ENCODE measurements at places on chromosomes 11 and 22. TPM values are rescaled to one million over a fixed set of nuclear protein-coding genes. Genes with fewer than 3 reads are reported as not detected.

Gene ZFP91
- 48.9 TPM for total RNA-seq

Gene CDKN1C
- 50.9 TPM for total RNA-seq

Gene POTEH
- total RNA-seq: not detected

Gene PRODH
- 70.7 TPM for total RNA-seq

Gene MRTFA
- total RNA-seq: 81.6 TPM

Gene CCDC89
- 1.8 TPM for total RNA-seq

Gene PANX1
- total RNA-seq: 42.7 TPM

- no peak overlapping the region for H3K27ac ChIP-seq
- no peaks in the 10 kb centered on the region for H3K4me1 ChIP-seq
- no peak for DNase-seq
Measured at GRCh38 chr11:114026355-114026754, 33.2 kb upstream of the ZBTB16 start.

GRCh38 chr11:103465555-103466140, 356.4 kb downstream of the DYNC2H1 start:
- no peaks in the 10 kb centered on the region for H3K27me3 ChIP-seq
- H3K4me3 ChIP-seq: no peak overlapping the region
- H3K27ac ChIP-seq: no peak overlapping the region
- no peak for DNase-seq
- H3K4me1 ChIP-seq: no peaks in the 10 kb centered on the region

- DNase-seq: peak; percentile 82
- peaks cover 25% of the 10 kb centered on the region for H3K4me1 ChIP-seq
- H3K4me3 ChIP-seq: peak overlapping the region; percentile 24
Measured at GRCh38 chr11:47587723-47588326, 1.3 kb downstream of the FAM180B start.

- DNase-seq: no peak
- H3K27ac ChIP-seq: no peak overlapping the region
- no peak overlapping the region for H3K4me3 ChIP-seq
- peaks cover 74% of the 10 kb centered on the region for H3K36me3 ChIP-seq
Measured at GRCh38 chr11:72235351-72236057, 8.5 kb downstream of the PHOX2A start.

DNA sequence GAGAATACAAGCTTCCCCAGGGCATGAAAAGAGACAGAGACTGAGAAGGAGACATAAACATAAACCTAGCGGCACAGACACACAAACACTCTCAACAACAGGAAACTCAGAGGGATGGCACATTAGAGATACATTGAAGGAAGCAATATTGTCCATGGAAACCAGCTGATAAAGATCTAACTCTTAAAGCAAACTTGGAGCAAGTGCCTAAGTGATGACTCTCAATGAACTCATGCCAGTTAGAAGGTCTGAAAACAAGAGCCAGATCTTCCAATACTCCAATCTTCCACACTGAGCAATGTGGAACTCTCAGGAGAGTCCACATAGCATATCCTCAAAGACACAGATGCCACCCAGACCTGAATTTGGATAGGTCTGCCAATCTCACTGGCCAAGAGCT, 168.8 kb upstream of the ISX start:
- no peak for DNase-seq
- H3K27me3 ChIP-seq: peaks cover 3% of the 10 kb centered on the region
- H3K36me3 ChIP-seq: no peaks in the 10 kb centered on the region
- no peak overlapping the region for H3K4me3 ChIP-seq
- peaks cover 3% of the 10 kb centered on the region for H3K4me1 ChIP-seq

GRCh38 chr11:17476317-17477083, at the start of gene ABCC8:
Gene ABCC8 (minus strand): TSS chr11:17476845. CDS start chr11:17476776, 69 bp downstream.
- no peaks in the 10 kb centered on the region for H3K36me3 ChIP-seq
- H3K27ac ChIP-seq: no peak within 1 kb of the TSS
- DNase-seq: no peak
- H3K4me3 ChIP-seq: peak within 1 kb of the TSS; percentile 40

Measured in suprapubic skin (tissue), 4 donors.